ENCODE measurements at places on chromosomes 1 and 21. TPM values are rescaled to one million over a fixed set of nuclear protein-coding genes. Genes with fewer than 3 reads are reported as not detected.

The TFF3 gene
- total RNA-seq = not detected

The LDLRAD2 gene
- total RNA-seq = not detected

The KCNN3 gene
- 3.8 TPM for total RNA-seq

The LCE3E gene
- not detected for total RNA-seq

DNA sequence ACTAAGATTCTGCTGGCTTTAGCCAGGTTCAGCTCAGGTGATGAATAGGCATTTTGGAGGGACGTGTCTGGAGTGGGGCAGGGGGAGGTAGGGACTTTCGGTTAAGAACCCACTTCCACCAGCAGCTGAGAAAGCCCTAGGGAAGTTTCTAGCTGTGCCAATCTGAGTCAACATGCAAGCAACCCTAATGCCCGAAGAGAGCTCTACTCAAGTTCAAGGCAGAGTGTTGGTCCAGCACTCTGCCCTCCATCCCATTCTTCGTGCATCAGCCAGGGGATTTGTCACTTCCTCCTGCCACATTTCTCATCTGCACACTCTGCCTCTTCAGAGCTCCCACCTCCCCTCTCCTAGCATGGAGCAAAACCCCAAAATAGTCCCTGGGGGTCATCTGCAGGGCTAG, 208.8 kb downstream of the HIVEP3 start:
- DNase-seq = no peak

DNA sequence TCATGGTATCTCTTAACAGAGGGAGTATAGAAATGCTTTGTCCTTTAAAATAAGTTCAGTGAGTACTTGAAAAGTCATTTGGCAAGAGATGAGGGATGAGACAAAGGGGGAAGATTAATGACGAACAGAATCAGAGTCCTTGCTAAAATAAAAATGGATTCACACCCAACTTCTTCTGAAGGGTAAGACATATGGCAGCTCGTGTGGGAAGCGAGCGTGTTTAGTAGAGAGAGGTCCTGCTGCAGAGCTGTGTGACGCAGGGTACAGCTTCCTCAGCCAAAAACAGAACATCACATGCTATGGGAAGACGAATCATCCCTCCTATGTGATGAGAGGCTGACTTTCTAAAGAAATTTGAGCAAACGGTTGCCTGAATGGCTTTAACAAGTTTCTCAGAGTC, 158.5 kb upstream of the LMO4 start:
- no peak for DNase-seq

- no peak for DNase-seq
These were observed 45.4 kb upstream of the PLD5 start for GRCh38 chr1:242569867-242570266.

GRCh38 chr1:157404063-157404501, 148.2 kb downstream of the FCRL5 start:
- DNase-seq = no peak

GRCh38 chr1:66606362-66607065, 72.6 kb downstream of the SGIP1 start:
- DNase-seq = no peak

DNA sequence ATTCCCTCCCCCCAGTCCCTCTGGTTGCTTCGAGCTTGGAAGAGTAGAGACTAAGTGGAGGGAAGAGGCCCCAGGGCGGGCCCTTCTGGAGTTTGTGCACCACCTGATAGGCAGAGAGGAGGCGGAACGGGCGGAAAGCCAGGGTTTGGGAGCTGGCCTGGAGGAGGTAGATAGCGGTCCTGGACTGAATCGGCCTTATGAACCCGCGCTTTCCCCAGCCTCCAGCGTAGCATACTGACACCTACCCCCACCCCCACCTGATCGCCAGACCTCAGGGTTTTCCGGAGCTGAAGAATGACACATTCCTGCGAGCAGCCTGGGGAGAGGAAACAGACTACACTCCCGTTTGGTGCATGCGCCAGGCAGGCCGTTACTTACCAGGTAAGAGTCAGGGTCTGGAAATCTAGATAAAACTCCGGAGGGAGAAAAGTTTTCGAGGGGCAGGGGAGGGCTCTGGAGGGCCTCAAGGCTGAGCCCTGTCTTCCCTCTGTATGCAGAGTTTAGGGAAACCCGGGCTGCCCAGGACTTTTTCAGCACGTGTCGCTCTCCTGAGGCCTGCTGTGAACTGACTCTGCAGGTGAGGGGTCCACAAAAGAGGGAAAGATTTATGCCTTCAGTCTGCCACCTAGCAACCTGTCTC, 705 bp downstream of the UROD start:
- peak; percentile 38 for DNase-seq

GRCh38 chr1:59186656-59187055, 110.2 kb upstream of the FGGY start:
- DNase-seq = no peak

- no peak for DNase-seq
These were observed 270.4 kb upstream of the B3GALT2 start for GRCh38 chr1:193456811-193457280.

GRCh38 chr1:24526940-24527542, 24.4 kb downstream of the RCAN3 start:
- DNase-seq = peak; percentile 30

DNA sequence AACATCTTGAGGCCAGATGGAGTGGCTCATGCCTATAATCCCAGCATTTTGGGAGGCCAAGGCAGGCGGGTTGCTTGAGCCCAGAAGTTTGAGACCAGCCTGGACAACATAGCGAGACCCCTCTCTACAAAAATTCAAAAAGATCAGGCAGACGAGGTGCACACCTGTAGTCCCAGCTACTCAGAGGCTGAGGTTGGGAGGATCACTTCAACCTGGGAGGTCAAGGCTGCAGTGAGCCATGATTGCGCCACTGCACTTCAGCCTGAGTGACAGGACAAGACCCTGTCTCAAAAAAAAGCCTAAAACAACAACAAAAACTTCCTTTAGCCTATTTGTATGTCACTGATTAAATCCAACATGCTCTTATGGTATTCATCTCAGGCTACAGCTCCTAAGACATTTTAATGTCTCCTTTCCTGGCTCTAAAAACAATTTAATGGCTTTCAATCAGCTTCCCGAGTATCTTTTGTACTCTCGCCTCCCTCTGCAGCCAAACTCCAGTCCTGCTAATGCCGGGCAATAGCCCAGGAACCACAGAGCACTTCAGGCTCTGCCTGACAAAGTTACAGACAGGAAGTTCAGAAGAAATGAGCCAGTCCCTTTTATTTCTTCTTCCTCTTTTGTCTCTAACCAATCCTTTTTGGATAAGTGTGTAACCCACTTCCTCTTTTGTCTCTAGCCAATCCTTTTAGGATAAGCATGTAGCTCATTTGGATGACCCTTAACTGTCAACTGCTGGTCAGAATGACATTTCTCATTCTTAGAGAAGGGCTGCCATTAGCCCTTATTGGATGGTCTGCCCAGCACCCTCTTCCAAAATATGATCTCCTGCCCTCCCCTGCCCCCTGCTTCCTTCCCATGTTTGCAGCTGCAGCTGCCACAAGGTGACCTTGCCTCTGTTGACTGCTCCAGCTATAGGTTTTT, 6.6 kb upstream of the DOP1B start:
- DNase-seq = no peak

DNA sequence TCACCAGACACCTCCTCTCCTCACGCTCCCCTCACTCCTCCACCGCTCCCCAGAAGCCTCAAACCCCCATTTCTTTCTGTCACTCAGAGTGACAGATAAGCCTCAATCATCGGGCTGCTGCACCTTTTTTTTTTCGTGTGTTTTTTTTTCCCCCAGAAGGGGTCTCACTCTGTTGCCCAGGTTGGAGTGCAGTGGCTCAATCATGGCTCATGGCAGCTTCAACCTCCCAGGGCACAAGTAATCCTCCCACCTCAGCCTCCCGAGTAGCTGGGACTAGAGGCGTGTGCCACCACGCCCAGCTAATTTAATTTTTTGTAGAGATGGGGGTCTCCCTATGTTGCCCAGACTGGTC, 1.2 kb upstream of the TMPRSS2 start:
- DNase-seq = no peak

- DNase-seq = no peak
These were observed 21.7 kb downstream of the LRRC8B start for GRCh38 chr1:89546082-89546889.

DNA sequence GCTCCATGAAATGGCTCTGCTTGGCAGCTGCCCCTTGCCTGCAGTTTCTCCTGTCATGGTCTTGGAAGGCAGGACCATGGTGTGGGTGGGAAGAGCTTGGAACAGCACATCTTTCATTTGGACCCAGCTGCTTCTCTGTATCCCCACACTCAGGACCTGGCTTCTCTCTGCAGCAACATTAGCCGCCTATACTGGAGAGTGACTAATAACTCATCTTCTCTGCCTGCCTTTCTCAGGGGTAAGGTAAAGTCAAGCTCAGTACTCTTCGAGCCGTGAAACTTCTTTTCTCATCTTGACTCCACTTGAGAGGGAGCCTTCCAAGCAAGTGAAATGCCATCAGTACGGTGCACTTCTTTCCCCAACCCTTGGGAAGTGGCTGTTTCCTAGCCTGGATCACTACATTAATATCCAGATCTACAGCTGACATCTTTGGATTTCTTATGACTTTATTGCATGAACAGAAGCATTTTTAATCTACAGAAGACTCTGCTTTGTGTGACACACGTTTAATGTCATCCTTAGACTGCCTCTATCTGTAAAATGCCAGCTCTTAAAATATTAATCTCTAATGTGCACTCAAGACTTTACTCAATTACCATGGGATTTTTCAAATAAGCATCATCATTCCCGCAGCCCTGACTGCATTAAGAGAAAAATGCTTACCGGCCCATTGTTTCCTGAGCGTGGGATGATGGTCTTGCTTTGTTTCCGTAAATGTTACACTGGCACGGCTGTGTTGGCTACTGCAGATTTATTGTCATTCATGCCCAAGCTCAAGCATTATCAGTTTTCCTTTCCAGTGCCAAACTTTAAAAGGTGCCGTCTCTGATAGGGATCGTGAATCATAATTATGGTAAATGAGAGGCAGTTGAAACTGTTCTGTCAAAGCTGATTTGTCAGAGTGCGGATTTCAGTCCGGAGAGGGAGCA, 242.9 kb downstream of the HHAT start:
- no peak for DNase-seq

- no peak for DNase-seq
These were observed 57.7 kb downstream of the TRIM11 start for GRCh38 chr1:228348708-228349467.

All from glutamatergic neuron (in vitro differentiated cells).